Small intestine (tissue), 16 donors: ENCODE measurements at places on chromosomes 7 and 10. TPM values are rescaled to one million over a fixed set of nuclear protein-coding genes. Genes with fewer than 3 reads are reported as not detected.

VAX1 gene
- not detected for polyA plus RNA-seq

FHIP2A gene
- polyA plus RNA-seq = 11.2 TPM

DNA sequence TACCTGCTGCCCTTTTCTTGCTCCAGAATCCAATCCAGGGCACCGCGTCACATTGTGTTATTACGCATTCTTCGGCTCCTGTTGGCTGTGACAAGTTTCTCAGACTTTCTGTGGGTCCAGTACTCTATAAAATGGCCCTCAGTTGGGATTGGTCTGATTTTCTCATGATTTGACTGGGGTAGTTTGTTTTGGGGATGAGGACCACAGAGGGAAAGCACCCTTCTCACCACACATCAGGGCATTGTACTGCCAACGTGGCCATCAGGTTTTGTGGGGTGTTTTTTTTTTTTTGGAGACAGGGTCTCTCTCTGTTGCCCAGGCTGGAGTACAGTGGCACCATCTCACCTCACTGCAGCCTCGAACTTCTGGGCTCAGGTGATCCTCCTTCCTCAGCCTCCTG lies 17.0 kb upstream of the ORAI2 start:
- H3K36me3 ChIP-seq = peaks cover 6% of the 10 kb centered on the region
- H3K27ac ChIP-seq = no peak overlapping the region

DNA sequence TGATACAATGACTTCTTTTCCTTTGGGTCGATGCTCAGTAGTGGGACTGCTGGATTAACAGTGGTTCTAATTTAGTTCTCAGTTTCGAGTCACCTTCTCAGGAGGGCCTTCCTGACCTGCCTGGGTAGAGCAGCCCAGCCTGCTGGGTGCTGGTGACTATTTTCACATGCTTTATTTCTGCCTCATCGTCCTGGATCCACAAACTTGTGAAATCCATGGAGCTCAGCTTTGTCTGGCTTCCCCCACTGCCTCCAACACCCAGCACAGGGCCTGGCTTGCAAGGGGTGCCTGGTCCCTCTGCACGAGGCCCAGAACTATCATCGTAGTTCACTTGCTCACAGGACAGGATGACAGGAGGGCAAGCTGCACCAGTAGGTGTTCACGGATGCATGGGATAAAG lies 46.9 kb downstream of the SPOCK2 start:
- DNase-seq = no peak
- H3K4me1 ChIP-seq = no peaks in the 10 kb centered on the region
- no peaks in the 10 kb centered on the region for H3K36me3 ChIP-seq
- no peak overlapping the region for H3K4me3 ChIP-seq
- no peak overlapping the region for H3K27ac ChIP-seq
- H3K27me3 ChIP-seq = no peaks in the 10 kb centered on the region

GRCh38 chr7:131604841-131605279 lies 48.4 kb upstream of the PODXL start:
- no peaks in the 10 kb centered on the region for H3K27me3 ChIP-seq
- no peaks in the 10 kb centered on the region for H3K36me3 ChIP-seq
- H3K4me3 ChIP-seq = no peak overlapping the region
- no peak overlapping the region for H3K27ac ChIP-seq
